ENCODE measurements at places on chromosomes 12 and 14.
A peak's percentile ranks its signal among the peaks of the same experiment; 100 is the strongest.

GRCh38 chr14:92729634-92730358 is 18.6 kb downstream of the LGMN start:
- DNase-seq: no peak

- DNase-seq: no peak
Measured at GRCh38 chr12:24328261-24328660, 378.8 kb upstream of the SOX5 start.

DNA sequence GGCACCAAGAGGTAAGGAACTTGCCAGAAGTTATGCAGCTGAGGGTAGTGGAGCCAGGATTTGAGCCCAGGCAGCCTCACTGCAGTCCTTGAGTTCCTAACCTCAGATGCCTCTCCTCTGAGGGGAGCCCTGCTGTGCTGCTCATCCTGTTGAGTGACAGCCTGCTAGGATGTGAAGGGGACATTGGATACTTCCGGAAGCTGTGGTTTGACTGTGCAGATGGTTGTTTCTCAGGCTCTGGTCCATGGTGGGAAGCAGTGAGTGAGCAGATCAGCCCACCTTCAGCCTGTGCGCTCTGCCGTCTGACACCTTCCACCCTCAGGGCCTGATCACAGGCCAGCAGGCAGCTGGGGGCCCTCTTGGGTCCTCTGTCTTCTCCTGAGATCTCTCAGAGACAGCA is 253.2 kb downstream of the CACNA1C start:
- DNase-seq: no peak

DNA sequence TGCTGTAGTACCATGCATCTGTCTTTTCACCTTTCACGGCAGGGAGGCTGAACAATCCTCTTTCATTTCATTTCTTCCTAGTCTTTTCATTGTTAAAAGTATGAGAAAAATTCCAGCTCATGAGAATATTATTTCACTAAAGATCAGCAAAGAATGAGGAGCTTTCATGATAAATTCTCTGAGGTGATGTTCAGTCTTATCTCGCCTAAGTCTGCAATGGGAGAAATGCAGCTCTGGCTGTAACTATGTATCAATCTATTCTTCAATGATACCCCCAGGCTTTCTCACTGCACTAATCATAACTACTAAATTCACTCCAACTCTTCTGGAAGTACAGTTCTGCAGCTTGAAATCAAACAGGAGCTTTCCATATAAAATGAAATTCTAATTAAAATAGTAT is 15.7 kb downstream of the FOXG1 start:
- no peak for DNase-seq

GRCh38 chr12:101612160-101612916 is 17.6 kb downstream of the MYBPC1 start:
- peak; percentile 20 for DNase-seq

Measured in dermis microvascular lymphatic vessel endothelial cell (primary cell).